Stimulated activated CD4-positive, alpha-beta T cell treated with anti-CD3 and anti-CD28 coated beads, Interleukin-2, amount 100 ng/mL, for 48 hours (primary cell): ENCODE measurements at places on chromosomes 6 and 20.
A peak's percentile ranks its signal among the peaks of the same experiment; 100 is the strongest.

DNA sequence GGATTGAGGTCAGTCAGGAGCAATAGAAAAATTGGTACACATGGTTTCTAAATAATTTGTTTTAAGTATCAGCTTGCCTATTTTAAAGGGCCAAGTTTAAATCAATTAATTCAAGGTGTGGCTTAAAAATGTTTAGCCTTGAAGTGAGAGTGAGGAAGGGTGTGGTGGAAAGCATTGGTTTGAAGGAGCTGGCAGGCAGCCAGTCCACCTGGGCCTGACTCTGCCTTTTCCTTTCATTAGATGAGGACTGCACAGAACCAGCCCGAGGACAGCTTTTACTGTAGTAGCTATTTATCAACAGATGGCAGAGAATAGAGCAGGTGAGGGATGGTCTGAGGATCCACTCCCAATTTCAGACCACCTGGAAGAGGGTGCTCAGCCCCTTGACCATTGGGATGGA, 42.4 kb downstream of the DHX35 start:
- no peak for DNase-seq

DNA sequence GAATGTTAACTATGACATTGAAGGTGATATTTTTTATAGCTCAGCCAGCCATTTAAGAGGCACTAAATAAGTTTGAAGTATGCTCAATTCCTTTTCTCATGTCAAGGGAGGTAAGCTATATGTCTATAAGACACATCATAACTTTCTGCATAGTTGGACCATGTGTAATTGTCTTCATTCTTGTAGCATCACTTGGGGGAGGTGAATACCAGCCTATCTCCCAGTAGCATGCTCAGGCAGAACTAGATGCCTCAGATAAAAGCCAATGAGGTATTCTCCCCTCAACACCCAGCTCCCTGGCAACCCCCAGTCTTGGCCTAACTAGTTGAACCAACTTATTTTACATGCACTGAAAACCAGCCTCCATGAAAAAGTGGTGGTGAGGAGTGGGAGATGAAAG, 158.3 kb upstream of the JAG1 start:
- no peak for DNase-seq

- peak; percentile 93 for DNase-seq
Observed at GRCh38 chr6:32984622-32985389, 16.4 kb downstream of the BRD2 start.

- DNase-seq, result no peak
Observed at GRCh38 chr20:50968289-50968688, 9.7 kb downstream of the MOCS3 start.

- no peak for DNase-seq
Observed at GRCh38 chr6:36946526-36946925, 8.0 kb upstream of the PI16 start.
